Naive thymus-derived CD8-positive, alpha-beta T cell (primary cell): ENCODE measurements at places on chromosomes 7 and 10. TPM values are rescaled to one million over a fixed set of nuclear protein-coding genes. Genes with fewer than 3 reads are reported as not detected.

GRCh38 chr7:19972876-19973275 lies 199.5 kb upstream of the TMEM196 start:
- no peaks in the 10 kb centered on the region for H3K4me1 ChIP-seq
- H3K4me3 ChIP-seq: no peak overlapping the region
- no peak overlapping the region for H3K27ac ChIP-seq
- H3K27me3 ChIP-seq: peaks cover 3% of the 10 kb centered on the region
- H3K36me3 ChIP-seq: no peaks in the 10 kb centered on the region
- no peak for DNase-seq

The ETV1 gene
- not detected for total RNA-seq

GRCh38 chr10:110278562-110279406 lies 25.9 kb downstream of the SMNDC1 start:
- H3K36me3 ChIP-seq: peaks cover 4% of the 10 kb centered on the region
- no peak overlapping the region for H3K4me3 ChIP-seq
- H3K4me1 ChIP-seq: peaks cover 9% of the 10 kb centered on the region
- H3K27ac ChIP-seq: no peak overlapping the region

- H3K4me3 ChIP-seq: no peak overlapping the region
- H3K27ac ChIP-seq: no peak overlapping the region
- no peak for DNase-seq
- H3K27me3 ChIP-seq: peaks cover 5% of the 10 kb centered on the region
- H3K4me1 ChIP-seq: no peaks in the 10 kb centered on the region
- H3K36me3 ChIP-seq: no peaks in the 10 kb centered on the region
Measured at GRCh38 chr7:79290398-79290797, 163.1 kb downstream of the MAGI2 start.

The OR2A42 gene
- total RNA-seq: not detected

DNA sequence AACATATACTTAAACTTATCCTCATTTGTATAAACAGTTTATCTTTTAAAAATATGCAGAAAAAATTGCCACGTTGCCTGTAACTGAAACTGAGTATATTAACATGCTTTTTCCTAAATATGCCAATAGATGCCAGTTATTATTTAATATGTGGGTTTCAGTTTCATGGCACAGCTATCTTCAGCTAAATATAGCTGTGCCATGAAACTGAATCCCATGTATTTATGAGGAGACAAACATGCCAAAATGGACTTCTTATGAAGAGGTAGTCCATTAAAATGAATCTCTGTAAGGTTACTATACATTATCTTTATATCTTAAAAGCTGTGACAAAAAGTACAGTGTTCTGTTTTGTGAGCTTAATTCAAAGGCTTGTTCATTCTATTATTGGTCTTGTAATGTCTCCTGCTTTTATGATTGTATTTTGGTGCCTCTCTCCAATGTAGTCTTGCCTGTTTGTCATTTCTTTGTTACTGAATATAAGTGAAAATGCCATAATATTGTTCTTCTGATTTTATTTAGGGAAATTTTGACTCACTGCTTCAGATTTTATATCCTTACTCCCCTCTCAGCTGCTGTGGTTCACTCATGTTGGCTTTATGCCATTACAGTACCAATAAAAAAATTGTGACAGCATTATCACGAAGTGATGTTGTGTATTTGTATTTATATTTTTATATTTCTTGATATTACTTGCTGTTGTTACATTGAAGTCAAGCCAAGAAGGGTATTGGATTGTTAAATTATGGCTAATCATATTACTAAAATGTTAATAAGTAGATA lies 34.3 kb upstream of the CACNA2D1 start:
- DNase-seq: no peak
- no peaks in the 10 kb centered on the region for H3K36me3 ChIP-seq
- no peaks in the 10 kb centered on the region for H3K4me1 ChIP-seq
- no peaks in the 10 kb centered on the region for H3K27me3 ChIP-seq
- no peak overlapping the region for H3K4me3 ChIP-seq

DNA sequence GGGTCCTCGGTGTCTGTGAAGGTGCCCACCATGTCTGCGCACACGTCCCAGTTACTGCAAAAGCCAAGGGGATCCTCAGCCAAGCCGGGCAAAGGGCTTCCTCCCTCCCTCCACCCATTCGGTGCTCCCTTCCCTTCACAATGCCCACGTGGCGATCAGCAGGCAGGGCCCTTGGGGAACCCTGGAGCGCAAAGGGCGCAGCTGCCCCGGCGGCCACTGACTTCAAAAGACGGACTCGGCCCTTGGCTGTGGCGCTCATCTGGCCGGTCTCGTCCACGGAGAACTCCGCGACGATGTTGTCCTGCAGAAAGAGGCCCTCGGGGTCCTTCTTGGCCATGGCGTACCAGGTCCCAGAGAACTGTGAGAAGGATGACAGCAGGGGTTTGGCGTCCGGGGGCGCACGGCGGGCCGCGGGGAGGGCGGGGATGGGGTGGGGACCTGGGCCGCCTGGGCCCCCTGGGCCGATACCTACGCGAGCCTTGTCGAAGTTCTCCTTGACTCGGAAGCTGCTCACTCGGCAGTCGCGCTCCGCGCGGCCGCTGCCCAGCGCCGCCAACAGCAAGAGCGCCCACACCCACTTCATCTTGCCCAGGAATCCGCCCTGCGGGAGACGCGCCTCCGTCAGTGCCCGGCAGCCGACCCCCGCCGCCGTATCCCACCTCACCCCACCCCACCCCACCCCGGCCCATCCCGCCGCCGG lies 439 bp downstream of the RBP4 start:
- H3K4me3 ChIP-seq: no peak overlapping the region
- DNase-seq: no peak
- peaks cover 4% of the 10 kb centered on the region for H3K4me1 ChIP-seq
- no peak overlapping the region for H3K27ac ChIP-seq

- H3K27ac ChIP-seq: no peak overlapping the region
- H3K4me1 ChIP-seq: peaks cover 9% of the 10 kb centered on the region
- H3K36me3 ChIP-seq: peaks cover 2% of the 10 kb centered on the region
- no peak for DNase-seq
- no peak overlapping the region for H3K4me3 ChIP-seq
Measured at GRCh38 chr7:138918176-138918575, 63.0 kb downstream of the KIAA1549 start.

The PRTFDC1 gene
- 1.8 TPM for total RNA-seq

DNA sequence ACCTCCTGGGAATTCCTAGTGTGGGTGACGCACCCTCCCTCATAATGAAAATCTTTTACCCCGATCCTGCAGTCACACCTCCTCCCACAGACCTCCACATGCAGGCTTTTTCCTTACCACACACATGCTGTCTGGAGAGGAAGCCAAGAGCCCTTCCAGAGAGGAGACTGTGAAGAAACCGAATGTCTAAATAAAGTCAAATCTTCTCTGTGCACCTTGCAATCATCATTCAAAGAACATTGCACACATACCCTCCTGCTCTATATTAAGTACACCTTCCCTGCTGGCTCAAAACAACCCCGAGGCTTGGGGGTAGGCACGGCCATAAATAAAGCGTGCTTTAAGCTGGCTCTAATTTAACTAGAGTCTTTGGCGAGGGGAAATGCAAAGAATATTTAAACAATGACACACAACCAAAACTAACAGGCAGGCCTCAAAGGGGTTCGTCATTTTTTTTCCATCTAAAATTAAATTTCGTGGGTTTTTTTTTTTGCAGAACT lies 34.9 kb downstream of the CALML3 start:
- H3K27me3 ChIP-seq: peaks cover 3% of the 10 kb centered on the region
- DNase-seq: no peak
- H3K27ac ChIP-seq: no peak overlapping the region
